ENCODE measurements at places on chromosomes 1 and 21.
A peak's percentile ranks its signal among the peaks of the same experiment; 100 is the strongest.

DNA sequence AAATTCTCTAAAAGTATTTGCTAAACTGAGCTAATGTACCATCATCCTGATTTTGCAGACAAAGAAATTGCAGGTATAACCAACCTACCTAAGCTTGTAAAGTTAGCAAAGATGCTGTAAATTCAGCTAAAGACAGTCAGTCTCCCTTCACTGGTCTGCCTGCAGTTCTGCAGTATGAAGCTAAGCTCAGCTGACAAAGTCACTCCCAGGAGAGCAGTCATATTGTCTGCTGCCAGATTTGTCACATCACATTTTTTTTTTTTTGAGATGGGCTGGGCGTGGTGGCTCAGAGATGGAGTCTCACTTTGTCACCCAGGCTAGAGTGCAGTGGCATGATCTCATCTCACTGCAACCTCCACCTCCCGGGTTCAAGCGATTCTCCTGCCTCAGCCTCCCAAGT, 8.9 kb upstream of the CMPK1 start:
- no peak for DNase-seq

DNA sequence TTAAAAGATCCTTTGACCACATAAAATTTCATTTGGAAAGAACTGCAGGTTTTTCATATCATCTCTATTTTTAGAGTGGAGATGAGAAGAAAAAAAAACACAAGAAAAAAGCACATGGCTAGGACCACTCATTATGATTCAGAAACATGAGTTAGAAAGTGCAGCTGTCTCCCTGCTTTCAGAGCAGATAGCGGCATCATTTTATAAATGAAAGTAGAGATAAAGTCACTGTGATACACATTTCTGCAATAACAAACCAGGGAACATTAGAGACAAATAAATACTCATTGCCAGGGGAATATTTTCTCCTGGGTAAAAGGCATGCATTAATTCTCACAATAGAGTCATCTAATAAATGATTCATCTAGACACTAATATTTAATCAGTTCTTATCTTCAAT, 87.5 kb upstream of the PLPPR4 start:
- no peak for DNase-seq

- no peak for DNase-seq
These were observed 8.5 kb upstream of the CNIH4 start for GRCh38 chr1:224348137-224348536.

DNA sequence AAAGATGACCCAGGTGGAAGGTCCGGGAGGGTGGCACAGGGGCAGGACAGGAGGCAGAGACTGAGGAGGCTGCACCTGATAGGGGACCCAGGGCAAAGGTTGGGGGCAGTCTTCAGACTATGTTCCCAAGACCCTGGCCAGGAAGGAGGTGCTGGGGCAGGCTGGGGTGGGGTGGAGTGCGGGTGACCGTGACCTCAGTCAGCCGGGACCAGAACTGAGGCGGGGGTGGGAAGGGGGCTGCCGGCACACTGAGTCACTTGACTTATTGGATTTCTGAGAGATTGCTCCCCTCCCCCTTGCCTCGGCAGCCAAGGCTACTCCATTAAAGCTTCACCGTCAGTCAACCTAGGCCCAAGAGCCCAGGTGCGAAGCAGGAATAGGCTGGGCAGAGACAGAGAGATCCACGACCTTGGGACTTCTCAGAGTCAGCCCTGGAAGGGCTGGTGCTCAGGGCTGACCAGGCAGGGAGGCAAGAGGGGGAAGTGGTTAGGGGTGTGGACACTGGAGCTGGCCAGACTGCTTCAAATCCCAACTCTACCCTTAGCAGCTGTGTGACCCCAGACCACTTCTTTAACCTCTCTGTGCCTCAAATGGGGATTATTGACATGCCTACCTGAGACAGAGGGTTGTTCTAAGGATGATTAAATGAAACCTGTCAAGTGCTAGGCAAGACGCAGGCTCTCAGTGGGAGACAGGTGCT, 47.9 kb upstream of the LAPTM5 start:
- no peak for DNase-seq

GRCh38 chr1:222335586-222335985, 212.3 kb downstream of the HHIPL2 start:
- peak; percentile 31 for DNase-seq

DNA sequence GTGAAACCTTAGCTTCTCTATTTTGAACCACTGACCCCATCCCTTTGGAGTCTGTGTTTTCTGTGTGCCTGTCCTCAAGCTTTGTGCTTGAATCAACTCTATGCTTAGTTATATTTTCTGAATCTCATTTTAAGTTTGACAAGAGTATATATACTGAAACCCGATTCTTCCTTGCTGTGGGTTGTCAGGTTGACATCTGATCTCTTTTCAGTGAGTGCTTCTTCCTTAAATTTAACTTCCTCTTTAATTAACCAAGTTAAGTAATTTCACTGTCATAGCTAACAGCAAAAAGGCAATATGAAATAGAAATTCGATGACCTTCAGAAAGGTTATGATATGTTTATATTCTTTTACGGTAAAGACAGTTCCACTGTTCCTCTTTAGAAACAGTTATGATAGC, 69.4 kb downstream of the C1orf21 start:
- peak; percentile 27 for DNase-seq

DNA sequence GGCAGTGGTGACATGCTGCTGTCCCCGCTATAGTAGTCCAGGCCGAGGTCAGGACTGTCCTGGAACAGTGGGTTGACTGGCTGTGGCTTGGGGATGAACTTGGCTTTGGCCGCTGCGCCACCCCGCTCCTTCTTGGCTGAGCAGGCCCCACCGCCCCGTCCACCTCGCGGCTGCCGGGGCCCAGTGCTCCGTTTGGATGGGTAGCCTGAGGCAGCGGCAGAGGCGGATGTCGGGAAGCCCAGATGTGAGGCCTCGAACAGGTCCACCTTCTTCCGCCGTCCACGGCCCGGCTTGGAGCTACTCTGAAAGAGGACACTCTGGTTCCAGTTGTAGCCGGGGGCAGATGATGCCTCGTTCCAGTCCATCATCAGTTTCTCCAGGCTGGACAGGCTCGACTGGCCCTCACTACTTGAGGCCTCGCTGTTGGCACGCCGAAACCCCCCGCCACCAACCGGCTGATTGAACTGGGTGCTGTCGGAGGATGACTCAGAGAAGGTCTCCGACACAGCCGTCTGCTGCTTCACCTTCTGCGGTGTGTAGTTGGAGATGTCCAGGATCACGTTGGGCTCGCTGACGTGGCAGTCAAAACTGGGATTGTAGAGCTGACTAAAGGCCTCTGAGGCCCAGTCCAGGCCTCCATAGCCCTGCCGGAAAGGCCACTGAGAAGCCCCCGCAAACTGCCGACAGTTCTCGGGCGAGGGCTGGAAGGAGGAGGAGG, 55.6 kb downstream of the AHDC1 start:
- DNase-seq, result no peak

DNA sequence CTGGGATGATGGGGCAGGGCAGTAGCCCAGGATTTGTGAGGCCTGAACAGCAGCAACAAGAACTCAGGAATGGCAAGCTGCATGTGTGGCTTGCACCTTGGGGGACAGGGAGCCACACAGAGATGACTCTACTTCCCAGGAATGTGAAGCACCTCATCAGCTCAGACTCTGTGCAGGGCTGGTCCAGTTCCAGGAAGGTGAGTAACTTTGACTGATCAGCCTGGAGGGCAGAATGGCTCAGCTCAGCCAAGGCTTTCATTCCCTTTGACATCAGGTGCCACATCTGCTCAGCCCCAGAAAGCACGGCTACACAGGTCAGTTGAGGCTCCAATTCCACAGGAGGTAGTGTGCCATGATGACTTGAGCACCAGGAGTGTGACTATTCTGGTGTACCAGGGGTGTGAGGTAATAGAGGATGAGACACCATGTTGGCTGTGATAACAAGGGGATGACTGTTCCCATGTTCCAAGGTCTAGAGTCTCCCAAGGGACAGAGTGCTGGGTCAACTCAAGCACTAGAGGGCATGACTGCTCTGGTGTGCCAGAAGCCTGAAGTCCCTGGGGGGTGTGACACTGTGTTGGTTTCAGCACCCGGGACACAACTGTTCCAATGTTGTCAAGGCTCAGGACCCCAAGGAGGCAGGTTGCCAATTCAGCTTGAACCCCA, 625.8 kb upstream of the ADGRL2 start:
- no peak for DNase-seq

- peak; percentile 86 for DNase-seq
These were observed 9.8 kb downstream of the RAP1GAP start for GRCh38 chr1:21659099-21659923.

- DNase-seq, result peak; percentile 26
These were observed 63.2 kb downstream of the IER5 start for GRCh38 chr1:181151378-181152326.

DNA sequence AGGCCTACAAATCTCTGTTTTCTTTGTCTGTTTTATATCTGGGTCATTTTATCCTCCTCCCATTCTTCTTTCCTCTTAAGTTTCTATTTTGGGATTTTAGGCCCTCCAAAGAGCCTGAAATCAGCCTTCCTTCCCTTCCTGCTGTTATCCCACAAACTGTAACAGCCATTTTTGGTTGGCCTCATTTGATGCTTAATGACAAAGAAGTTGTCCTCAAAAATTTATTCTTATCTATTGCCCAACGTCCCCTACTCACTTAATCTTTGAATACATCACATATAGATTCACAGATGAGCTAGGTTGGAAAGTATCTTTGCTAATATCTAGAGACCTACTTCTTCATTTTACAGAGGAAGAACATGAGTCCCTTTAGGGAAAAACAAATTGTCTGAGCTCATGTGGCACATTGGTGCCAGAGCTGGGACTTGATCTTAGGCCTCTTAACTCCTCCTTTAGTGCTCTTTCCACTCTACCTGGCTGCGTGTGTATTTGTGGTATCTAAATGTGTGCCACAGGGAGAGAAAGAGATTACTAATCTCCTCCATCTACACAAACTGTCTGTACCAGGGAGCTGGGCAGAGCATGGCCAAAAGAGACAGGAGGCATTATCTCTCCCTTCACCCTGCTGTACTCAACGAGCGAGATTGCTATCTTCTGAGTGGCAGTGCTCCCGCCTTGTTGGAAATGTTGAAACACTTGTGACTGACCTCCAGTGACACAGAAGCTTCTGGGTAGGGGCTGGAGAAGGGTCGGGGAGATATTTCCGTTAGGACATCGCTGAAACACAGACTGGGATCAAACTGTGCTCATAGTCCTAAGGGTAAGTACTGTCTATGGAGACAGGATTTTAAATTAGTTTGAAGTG, 30.1 kb downstream of the RHEX start:
- no peak for DNase-seq

GRCh38 chr1:36420836-36421317, 23.2 kb upstream of the LSM10 start:
- DNase-seq, result peak; percentile 75

GRCh38 chr1:110123224-110123623, 11.0 kb downstream of the UBL4B start:
- DNase-seq, result no peak

DNA sequence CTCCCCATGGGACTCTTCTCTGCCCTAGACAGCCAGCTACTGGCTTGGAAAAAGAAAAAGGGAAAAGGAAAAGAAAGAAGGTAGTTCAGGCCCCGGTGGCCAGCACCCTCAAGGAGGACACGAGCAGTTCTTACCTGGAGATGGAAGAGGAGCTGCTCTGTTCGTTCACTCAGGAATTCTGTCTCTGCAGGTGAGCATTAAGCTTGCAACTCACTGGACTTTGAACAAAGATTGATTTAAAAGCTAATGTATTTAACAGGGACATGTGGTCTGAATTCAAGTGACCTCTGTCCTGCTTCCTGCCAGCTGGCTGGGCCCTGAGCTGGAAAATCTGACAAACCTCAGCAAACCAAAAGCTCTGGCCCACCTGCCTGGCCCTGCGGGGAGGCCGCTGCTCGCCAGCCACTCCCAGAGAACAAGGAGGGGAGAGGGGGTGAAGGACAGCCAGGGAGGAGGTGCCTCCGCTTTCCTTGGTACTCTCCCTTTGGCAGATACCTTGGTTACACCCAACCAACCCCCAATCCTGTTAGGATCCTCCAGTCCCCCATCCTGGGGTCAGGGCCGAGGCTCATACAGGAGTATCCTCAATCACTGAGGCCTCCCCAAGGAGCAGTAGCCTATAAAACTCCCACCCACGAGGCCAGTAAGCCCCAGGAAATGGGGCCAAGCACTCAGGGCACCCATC, at the start of gene PDZK1:
PDZK1 (minus strand) TSS at position 186 of the 685 bp plus-strand sequence. CDS start 19,347 bp downstream, outside the sequence.
- DNase-seq, result peak; percentile 24

GRCh38 chr21:35509001-35509704, 460.1 kb upstream of the RUNX1 start:
- no peak for DNase-seq

GRCh38 chr21:45336870-45337269, 49.2 kb upstream of the POFUT2 start:
- DNase-seq, result peak; percentile 63

GRCh38 chr1:198387587-198387986, 152.9 kb downstream of the ATP6V1G3 start:
- DNase-seq, result no peak

- no peak for DNase-seq
These were observed 36.5 kb downstream of the MCOLN2 start for GRCh38 chr1:84960371-84960770.

DNA sequence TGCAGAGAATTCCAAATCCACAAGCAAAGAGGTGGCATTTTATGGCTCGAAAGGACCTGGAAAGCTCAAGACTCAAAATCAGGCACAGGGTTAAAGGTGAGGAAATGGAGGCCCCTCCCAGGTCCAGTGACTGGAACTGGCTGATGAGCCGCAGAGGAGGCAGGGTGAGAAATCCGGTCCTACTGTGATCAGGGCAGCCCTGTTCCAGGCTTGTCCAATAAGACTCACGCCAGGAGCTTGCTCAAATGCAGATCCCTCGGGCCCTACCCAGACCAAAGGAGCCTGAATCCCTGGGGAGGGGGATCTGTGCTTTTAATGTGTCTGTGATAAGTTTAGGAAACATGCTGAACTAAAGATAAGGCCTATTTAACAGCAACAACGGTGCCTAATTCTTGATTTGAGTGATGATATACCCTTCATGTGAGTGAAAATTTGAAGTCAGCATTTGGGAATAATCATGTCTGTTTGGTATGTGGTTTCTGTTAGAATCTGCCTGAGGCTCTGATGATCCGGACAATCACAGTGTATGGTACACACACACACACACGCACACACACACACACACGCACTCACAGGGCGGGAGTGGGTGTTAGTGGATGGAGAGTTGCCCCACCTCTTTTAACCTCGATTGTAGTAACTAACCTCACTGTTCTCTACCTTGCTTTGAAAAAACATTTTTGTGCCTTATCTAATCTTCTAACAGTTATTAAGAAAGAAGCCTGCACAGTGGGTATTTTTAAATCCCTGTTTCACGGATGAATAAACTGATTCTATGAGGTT, 54.1 kb upstream of the LYST start:
- peak; percentile 85 for DNase-seq

DNA sequence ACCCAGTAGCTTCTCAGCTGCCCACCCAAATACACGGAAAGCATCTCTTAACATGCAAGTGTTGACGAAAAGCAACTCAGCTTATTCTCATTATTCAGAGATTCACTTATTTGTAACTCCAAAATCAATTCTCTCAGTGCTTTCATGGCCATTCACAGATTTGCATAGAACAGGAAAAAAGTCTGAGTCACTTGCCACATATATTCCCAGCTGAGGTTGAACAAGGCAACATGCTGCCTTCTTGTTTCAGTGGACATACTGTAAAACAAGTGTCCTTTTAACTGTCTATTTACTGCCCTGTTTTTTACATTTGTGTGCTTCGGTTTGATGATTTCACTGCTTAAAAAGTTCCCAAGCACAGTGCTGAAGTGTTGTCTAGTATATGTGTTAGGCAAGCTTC, 273.0 kb downstream of the LTN1 start:
- no peak for DNase-seq

- DNase-seq, result peak; percentile 45
These were observed 33.4 kb upstream of the USH2A start for GRCh38 chr1:216456682-216457081.
